ENCODE measurements at places on chromosomes 2 and 18.

DNA sequence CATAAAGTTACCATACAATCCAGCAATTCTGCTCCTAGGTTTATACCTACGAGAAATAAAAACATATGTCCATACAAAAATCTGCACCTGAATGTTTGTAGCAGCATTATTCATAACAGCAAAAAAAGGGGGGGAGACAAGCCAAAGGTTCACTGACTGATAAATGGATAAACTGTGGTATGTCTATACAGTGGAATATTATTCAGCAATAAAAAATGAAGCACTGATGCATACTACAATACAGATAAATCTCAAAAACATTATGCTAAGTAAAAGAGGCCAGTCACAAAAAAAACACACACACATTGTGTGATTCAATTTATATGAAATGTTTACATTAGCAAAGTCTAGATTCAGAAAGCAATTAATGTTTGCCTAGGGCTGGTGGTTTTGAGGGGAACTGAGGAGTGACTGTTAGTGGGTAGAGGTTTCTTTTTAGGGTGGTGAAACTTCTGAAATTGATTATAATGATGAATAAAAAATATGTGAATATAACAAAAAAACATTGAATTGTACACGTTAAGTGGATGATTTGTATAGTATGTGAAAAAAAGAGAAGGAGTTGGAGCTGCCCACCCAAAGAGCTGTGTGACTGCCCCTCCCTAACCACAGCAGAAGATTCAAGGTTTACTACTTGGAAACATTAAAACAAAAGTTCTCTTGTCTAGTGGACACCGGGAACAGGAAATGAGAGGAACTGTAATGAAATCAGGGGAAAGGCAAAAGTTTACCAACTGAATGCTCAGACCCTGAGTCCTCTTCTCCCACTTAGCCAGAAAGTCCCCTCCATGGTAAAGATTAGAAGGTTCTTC is 13.4 kb downstream of the COLEC12 start:
- DNase-seq, result no peak

DNA sequence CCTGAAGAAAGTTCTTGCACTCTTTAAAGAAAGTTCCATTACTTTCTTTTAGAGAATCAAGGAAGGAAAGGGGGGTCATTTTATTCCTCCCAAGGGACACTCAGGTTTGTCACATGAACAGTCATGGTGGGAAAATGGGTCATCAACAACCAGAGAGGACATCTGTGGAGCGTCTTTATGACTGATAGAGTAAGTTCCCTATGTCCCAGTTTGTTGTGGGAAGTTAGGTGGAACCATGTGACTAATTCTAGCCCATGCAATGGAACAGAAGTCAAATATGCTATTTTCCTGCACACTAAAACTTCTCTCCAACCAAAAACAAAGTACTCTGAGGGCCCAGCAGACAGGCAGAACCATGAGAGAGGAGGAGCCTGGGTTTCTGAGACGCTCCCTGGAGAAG is 165.6 kb upstream of the SERTAD2 start:
- no peak for DNase-seq

DNA sequence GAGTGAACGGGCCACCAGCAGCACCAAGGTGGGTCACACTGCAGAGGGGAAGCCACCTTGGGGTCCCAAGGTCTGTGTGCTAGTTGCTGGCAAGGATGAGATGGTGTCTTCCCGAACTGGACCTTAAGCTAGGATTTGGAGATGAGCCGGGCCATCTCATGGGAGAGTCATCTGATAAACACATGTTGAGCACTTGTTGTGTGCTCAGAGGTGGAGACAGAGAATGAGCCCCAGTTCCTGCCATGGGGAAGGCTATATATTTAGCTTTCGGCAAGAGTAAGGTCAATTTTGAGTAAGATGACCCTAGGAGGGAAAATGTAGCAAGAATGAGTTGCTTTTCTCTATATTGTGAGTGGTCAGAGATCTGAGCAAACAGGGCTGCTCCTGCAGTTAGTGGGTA is 41.4 kb upstream of the RPL31 start:
- DNase-seq, result no peak

DNA sequence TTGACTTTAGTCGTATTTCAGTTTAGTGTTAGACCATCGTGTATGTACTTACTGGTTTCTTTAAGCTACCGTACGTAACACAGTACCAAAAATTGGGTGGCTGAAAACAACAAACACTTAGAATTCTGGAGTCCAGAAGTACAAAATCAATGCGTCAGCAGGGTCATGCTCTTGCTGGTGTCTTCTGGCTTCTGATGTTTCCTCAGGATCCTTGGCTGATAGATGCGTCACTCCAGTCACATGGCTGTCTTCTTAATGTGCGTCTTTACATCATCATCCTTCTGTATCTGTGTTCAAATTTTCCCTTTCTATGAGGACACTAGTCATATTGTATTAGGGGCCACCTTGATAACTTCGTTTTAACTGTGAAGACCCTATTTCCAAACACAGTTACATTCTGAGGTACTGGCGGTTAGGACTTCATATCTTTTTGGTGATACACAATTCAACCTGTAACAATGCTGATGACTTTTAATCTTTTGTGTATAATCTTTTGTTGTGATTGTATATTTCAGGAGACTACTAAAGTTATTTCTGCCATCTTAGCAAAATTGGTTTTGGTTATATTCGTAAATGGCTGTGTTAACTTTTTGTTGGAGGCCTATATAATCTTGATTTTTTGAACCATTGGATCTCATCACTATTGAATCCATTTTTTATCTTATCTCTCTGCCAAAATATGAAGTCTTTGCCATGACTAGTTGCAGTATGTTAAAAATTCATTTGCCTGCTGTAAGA is 25.4 kb downstream of the ACTR3 start:
- no peak for DNase-seq

- DNase-seq, result no peak
These were observed 57.4 kb downstream of the FAM168B start for GRCh38 chr2:131035826-131036231.

GRCh38 chr2:238659231-238659630 is 188.7 kb upstream of the TWIST2 start:
- no peak for DNase-seq

Data from stimulated activated naive CD4-positive, alpha-beta T cell (primary cell).